Stimulated activated CD8-positive, alpha-beta memory T cell treated with anti-CD3 and anti-CD28 coated beads, Interleukin-15, amount 100 ng/mL, for 24 hours (primary cell): ENCODE measurements at places on chromosomes 2 and 18.

DNA sequence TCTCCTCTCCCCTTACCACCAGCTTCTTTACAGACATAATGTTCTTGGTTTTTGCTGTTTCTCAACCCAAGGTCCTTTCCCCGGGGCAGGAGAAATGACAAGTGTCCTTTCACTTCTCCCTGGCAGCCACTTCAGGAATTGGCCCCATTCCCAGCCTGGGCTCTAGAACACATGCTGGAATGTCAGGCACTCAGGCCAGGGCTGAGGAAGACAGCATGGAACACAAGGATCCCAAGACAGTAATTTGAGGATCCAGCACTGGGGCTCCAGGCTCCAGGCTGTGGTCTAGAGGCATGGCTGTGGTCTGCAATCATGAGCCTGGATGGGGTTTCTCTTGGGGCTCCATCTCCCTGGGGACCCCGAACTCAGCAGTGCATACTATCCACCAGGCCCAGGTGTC lies 201.4 kb downstream of the CELF4 start:
- no peak for DNase-seq

GRCh38 chr18:41410006-41410405 lies 545.0 kb upstream of the PIK3C3 start:
- DNase-seq, result no peak

DNA sequence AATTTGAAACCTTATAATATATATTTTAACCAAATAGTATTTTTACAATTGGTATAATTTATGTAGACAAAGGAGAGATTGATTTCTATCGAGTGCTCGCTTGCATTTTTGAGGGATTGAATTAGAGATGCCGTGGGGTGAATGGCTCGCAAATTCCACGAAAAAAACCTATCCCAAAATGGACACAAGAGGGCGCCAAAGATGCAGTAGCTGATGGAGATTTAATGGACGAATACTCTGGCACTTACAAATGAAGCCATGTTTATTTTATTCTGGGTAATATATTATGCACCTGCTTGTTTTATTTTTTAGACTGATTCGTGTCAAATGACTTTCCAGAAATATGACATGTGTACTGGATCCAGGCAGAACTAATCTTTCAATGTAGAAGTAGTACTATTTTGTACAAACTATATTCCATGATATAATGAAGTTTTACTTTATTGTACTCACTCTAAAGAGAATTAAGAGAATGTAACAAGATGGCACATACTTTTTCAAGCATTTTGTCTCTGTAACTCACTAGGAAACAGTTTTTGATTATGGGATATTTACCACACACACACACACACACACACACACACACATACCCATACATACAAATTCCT lies 505.4 kb downstream of the PLCL1 start:
- DNase-seq, result peak; percentile 13

GRCh38 chr18:48330016-48330991 lies 78.9 kb downstream of the ZBTB7C start:
- DNase-seq, result no peak

DNA sequence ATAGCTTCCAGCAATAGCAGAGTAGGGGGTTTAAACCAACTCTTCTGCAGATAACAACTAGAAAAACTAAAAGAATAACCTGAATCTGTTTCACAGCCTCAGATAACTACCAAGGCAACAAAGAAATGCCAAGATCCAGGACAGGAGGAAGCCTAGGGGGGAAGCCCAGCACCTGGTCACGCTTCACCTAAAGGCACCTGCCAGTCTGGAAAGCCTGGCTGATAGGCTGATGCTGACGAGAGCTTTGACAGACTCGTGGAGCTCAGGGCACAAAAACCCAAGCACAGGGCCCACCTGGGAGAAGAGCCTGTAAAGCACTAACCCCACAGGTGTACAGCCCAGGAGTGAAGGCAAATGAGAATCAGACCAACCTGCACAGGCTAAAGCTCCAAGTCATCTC lies 22.6 kb downstream of the EIPR1 start:
- DNase-seq, result no peak

DNA sequence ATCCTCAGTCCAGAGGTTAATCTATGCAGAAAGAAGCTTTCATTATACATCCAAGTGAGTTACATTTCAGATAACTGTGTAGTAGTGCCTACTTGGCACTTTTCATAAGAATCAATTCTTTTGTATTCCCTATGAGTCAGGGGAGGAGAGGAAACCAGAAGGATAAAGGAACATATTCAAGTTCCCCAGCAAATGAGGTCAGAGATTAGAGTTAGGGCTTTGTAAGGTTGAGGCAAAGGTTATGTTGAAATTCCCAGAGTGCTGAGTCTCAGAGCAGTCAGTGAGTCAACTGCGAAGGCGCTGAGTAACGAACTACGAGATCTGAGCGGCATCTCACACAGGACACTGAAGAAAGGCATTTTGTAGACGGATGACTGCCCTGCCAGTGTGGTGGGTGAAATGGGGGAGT lies 25.1 kb upstream of the ME2 start:
- DNase-seq, result no peak

GRCh38 chr18:49591271-49591670 lies 29.4 kb downstream of the LIPG start:
- no peak for DNase-seq

- no peak for DNase-seq
Observed at GRCh38 chr2:144512470-144512869, 7.4 kb downstream of the ZEB2 start.

- DNase-seq, result no peak
Observed at GRCh38 chr2:189254268-189254883, 74.8 kb upstream of the COL5A2 start.

DNA sequence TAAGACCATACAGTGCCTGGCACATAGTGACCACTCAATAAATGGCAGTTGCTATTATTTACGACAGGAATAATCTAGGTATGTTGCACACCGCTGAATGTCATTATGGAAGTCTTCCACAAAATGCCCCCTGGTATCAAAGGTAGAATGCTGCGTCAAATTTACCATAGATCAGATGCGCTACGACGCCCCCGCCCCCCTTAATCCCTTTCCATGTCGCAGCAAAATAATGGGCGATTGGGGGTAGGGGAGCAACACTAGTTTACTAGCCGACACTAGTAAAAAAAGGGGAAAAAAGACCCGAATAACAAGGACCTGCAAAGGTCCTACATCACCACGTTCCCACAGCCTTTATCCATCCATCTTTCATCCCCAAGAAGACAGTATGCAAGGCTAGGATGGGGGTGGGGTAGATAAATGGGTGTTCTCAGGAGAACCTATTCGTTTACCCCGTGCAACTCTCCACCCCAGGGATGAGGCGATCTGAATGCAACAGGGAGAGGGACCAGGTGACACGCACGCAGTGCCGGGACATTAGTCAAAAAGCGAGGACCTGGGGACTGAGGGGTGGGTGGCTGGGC lies 455 bp downstream of the PREPL start:
- DNase-seq, result no peak

DNA sequence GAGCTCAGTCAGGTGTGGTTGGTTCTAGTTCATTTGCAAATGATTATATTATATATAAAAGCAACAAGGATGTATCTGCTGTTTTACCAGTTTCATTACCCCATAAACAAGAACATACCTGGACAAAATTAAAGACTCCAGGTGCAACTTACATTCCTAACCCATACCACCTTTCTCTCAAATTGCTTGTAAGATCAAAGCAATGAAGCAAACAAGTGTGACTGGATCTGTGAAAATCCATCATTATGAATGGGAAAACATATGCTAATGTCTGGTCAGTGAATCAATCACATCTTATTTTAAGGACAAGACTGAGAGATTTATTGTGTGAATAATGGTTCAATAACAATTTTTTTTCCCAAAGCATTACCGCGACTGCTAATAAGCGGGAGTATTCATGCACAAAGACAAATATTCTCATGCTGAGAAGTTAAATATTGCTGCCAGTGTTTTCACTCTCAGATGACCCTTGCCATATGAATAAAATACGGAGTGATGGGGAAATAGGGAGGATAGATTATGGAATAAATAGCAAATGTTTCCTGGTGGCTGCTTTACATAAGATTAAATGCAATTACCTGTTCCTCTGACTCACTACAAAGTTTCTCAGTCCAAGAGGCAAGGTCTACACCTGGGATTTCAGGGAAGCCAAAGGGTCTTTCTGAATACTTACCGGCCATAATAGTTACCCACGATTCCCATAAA lies 59.3 kb downstream of the WDR75 start:
- DNase-seq, result no peak

DNA sequence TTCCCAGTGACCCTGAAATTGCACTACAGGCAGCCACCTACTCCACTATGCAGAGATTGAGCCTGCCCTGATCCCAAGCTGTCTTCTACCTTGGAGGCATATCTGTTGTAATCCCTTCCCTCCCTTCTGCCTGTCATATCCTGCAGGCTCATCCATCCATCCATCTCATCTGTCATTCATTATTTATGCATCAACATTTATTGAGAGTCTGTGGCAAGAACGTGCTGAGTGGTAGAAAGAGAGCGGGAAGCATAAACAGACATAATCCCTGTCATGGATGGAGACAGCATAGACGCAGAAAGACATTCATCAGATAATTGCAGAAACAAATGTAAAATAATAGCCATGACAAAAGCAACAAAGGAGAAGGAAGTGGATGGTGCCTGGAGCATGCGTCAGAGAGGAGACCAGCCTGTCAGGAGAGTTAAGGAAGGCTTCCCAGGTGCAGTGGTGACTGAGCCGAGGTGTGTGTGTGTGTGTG lies 110.7 kb upstream of the STPG4 start:
- DNase-seq, result no peak

DNA sequence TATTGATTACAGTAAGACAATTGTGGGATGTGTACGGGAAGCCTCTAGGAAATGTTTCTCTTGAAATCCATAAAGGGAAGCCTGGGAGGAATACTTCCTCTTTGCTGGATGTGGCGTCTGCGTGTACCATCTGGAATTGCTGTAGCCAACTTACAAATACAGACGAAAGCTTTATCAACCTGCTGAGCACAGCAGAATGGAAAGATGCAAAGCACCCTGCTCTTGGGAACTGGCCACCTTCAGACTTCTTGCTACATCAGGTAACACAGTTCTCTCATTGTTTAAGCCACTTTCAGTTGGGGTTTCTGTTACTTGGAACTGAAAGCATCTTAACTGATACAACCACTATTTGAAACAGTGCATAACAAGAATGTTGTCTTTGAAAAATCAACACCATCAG lies 213.8 kb downstream of the HRH4 start:
- no peak for DNase-seq

- DNase-seq, result no peak
Observed at GRCh38 chr2:110659248-110659647, 18.6 kb downstream of the BUB1 start.

- no peak for DNase-seq
Observed at GRCh38 chr18:48949606-48950535, 894 bp downstream of the SMAD7 start.

GRCh38 chr2:241461693-241462677 lies 46.4 kb downstream of the STK25 start:
- DNase-seq, result no peak

DNA sequence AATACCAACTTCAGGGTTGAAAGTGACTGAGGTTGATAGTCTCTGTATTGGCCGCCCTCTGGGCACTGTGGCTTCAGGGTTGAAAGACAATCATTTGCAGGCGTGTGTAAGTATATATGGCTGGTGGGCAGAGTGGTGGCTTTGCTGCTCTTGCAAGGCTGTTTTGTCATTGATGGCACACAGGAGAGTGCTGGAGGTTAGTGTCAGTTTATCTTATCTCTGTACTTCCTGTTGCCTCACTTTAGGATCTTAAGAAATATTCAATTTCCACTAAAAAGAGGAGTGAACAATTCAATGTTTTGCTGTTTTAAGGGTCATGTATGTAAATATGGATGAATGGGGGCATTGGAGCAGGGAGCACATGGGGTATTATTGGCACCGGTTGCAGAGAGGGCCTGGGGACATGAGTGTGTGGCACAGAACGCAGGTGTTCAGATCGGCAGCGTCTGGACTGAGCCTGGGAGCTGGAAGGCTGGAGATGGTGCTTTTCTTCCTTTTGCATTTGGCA lies 51.5 kb downstream of the NCK2 start:
- no peak for DNase-seq

DNA sequence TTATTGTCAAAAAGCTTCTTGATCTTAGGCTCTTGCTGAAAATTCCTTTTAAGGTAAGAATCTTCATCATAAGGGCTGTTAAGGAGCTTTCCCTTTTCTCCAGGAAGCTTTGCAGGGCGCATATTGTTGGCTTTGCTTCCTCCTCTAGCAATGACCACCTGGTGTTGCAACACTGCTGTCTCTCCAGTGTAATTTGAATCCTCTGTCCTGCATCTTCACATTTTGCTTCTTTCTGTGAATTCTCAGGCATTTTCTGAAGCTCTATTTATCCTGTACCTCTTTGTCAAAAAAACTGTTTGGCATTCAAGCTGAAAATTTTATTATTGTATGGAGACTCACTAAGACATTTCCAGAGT lies 533.1 kb upstream of the CHAC2 start:
- DNase-seq, result no peak

- DNase-seq, result no peak
Observed at GRCh38 chr2:74548900-74549826, 4.6 kb downstream of the LOXL3 start.

GRCh38 chr2:35783723-35784122 lies 571.9 kb upstream of the CRIM1 start:
- DNase-seq, result no peak

DNA sequence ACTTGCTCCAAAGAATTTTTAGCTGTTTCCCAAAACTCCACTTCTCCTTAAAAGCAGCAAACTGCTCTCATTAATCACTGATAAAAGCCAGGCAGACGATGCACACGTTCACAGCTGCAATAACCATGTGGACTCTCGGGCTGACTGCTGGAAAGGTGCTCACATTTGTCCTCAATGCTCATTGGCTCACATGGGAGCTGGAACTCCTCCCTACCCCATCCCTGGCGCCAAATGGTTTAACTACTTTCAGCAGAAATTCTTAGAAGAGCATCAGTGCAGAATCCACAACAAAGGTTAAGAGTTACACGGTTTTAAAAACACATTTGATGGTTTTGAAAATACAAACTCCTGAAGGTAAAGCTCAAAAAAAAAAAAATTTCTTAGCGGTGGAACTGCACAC lies 117.1 kb downstream of the NOL10 start:
- no peak for DNase-seq

DNA sequence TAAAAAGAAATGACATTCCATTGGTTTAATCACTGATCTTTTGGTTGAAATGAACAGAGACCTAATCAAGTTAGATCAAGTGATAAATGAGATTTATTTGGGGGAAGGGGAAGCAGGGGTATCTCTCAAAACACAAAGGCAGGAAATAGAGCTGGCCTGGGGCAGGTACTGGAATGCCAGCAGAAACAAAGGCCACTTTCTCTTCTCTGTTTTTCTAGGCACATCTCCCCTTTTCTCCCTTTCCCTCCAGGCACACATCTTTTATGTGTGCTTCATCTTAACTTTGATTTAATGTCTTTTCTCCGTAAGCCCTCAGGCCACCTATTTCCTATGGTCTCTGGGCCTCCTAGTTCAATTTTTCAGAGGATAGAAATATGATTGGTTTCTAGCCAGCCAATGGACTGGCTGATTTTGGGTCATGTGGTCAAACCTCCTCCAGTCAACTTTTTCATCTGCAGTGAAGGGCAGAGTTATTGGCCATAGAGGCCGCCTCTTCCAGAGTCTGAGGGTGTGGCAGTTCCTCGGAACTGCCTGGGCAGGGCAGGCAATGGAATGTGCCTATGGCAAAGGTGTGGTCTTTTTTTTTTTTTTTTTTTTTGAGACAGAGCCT lies 58.9 kb upstream of the FAM136A start:
- no peak for DNase-seq

- no peak for DNase-seq
Observed at GRCh38 chr2:32735348-32735747, 107.5 kb downstream of the TTC27 start.

GRCh38 chr2:110101280-110101844 lies 14.3 kb downstream of the MALL start:
- no peak for DNase-seq
